Fibroblast of the conjunctiva (primary cell): ENCODE measurements at places on chromosomes 6 and 20.

GRCh38 chr6:131419702-131420101 is 153.3 kb upstream of the ARG1 start:
- DNase-seq, result no peak

DNA sequence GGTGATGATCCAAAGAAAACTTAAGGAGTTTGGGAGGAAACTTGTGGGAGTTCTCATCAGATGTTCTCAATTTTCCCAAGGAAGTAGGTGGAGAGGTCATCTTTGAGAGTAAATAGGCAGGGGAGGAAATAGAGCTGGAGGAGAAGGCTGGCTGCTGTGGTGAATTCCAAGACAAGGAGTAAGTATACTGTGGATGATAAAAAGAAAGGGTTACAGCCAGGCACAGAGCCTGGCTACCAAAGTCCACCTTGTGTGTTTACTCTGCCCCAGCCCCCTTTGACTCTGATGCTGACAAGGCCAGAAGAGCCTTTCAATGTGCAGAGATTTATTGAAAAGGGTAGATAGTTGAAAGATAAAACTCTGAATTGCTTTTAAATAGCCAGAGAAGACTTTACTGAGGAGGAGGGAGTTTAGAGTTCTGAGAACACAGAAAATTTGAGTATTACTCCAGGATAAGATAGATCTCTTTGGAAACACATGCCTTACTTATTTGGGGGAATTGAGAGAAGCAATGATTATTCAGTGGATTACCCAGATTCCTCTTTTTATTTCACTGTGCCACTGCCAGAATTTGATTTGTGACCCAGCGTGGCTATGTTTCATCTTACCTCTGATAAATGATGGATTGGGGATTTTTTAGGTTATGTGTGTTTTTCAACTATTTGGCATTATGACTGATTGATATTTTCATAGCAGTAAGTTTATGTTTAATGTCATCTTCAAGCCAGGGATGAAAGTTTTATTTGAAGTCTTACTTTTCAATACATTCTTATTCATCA is 182.6 kb upstream of the JAG1 start:
- DNase-seq, result no peak

GRCh38 chr6:115133790-115134189 is 791.0 kb upstream of the HS3ST5 start:
- peak; percentile 0 for DNase-seq

DNA sequence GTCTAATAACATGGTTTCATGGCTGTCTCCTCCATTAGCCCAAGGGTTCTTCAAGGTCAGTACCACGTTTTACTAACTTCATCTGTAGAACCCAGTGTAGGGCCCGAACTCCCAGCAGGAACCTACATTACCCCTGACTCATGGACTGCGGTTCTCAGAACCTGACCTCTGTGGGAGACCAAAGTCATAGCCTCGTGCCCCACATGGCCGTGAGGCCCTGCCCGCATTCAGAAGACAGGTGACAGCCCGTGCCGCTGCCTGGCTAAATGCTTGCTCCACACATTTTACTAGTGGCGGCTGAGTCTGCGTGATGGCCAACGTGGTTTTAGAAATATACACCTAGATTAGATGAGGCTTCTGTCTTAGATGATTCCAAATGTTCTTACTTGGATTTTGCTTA is 94.9 kb downstream of the CDH4 start:
- no peak for DNase-seq

DNA sequence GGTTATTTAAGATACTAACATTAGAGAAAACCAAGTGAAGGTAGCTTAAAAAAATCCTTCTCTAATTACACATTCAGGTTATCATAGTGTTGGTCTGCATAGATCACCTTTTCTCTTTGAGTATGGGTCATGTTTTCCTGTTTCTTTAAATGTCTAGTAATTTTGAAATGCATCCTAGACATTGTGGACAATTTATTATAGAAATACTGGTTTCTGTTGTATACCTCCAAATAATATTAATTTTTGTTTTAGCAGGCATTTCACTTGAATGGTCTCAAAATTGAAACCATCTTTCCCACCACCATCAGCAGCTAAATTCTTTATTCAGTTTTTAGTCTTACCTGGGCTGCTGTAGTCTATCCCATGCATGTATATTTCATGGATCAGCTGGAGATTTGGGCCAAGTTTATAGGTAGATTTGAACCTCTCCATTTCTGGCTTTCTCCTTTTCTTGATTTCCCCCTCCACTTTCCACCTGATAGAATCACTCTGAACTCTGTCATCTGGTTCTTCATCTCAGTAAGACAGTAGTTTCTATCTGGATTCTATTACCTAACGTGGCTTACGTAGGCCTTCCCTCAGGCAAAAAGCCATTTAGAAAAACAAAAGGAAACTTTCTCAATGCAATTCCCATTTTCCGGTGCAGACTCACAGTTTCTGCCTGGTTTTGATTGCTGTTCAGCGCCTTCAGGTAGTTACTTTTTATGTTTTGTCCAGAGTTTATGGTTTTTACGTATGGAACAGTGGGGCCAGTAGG is 52.3 kb downstream of the ZFAND3 start:
- DNase-seq, result no peak

DNA sequence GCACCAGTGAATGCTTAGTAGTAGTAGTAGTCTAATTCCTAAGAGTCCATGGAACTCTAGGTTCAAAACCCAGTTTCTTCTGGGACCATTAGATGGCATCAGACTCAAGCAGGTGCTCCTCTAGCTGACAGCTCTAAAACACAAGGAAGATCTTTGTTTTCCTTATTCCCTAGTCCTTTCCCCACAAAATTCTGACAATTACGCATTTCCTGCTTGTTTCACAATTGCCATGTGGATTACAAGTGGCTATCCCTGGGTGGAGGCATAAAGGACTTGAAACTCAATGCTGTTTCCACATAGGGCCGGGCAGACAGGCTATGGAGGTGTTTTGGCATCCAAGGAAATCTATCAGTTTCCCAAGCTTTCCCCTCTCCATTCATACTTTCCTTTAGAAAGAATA is 9.2 kb upstream of the HLA-DOB start:
- DNase-seq, result peak; percentile 10

DNA sequence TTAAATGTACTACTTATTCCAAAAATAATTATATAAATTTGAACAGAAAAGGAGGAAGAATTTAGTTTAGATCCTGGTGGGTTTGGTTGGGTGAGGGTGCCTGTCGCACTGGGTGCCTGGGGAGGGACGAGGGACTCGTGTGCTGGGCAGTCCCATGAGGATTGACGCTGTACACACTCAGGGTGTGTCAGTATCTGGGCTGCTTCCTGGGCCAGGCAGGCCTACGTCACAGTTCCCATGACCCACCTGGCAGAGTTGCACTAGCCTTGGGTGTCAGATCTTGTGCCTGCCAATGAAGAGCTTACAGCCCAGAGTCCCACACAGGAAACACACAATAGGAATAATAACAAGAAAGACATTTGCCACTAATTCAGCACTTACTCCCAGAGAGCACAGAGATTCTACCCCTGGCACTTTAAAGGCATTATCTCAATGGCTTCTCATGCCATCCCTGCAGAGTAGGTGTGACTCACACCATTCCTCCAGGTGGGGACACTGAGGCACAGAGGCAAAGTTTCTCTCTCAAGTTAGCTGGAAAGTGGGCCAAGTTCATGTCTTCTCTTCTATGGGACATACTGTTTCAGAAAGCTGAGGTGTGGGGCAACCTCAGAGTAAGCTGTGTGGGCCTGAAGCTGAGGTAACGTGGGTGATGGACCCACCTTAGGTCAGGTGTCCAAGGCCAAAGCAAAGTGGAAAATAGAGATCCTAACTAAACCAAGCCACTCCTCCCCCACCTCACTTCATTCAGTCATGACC is 1.3 kb upstream of the SDCBP2 start:
- no peak for DNase-seq

- DNase-seq, result no peak
Measured at GRCh38 chr6:145699462-145699861, 35.9 kb downstream of the EPM2A start.

DNA sequence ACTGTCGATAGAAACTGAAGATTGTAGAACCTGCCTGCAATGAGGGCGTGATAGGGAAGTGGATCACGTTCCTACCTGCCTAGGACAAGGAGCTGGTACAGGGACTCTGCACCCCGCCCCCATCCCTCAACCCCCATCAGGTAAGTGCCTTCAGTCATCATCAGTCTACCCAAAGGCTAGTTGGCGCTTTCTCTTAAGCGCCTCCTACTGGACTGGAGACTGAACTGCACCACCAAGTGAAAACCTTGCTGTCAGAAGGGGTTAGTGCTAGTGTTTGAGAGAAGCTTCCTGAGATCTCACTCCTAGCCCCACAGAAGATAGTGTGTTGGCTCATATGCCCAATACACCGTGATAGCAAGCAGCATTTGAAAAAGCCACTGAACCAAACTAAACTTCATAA is 706.5 kb upstream of the MAN1A1 start:
- no peak for DNase-seq

GRCh38 chr20:32336918-32337347 is 21.2 kb upstream of the ASXL1 start:
- no peak for DNase-seq

GRCh38 chr6:30200551-30201281 is 12.5 kb downstream of the TRIM26 start:
- DNase-seq, result no peak

- DNase-seq, result no peak
Measured at GRCh38 chr20:52779125-52779524, 193.0 kb upstream of the TSHZ2 start.

GRCh38 chr6:151128763-151129370 is 110.9 kb upstream of the AKAP12 start:
- DNase-seq, result no peak

GRCh38 chr6:109767961-109768360 is 76.9 kb downstream of the FIG4 start:
- DNase-seq, result no peak

DNA sequence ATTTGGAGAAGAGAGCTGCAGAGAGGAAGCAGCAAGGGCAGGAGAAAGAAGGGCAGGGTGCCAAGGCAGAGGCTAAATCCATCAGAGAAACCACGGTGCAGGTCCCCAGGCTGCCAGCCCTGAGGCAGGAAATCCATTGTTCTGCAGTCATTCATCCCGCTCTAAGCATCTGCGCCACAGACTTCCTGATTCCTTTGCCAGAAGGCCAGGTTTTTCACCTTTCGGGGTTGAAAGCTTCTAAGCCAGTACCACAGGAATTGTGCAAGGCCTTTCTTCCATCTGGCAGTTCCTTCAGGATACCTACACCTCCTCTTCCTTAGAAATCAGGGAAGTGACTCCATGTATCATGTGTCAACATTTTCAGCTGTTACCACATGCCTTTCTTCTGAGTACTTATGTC is 45.6 kb downstream of the ADGRF5 start:
- no peak for DNase-seq

DNA sequence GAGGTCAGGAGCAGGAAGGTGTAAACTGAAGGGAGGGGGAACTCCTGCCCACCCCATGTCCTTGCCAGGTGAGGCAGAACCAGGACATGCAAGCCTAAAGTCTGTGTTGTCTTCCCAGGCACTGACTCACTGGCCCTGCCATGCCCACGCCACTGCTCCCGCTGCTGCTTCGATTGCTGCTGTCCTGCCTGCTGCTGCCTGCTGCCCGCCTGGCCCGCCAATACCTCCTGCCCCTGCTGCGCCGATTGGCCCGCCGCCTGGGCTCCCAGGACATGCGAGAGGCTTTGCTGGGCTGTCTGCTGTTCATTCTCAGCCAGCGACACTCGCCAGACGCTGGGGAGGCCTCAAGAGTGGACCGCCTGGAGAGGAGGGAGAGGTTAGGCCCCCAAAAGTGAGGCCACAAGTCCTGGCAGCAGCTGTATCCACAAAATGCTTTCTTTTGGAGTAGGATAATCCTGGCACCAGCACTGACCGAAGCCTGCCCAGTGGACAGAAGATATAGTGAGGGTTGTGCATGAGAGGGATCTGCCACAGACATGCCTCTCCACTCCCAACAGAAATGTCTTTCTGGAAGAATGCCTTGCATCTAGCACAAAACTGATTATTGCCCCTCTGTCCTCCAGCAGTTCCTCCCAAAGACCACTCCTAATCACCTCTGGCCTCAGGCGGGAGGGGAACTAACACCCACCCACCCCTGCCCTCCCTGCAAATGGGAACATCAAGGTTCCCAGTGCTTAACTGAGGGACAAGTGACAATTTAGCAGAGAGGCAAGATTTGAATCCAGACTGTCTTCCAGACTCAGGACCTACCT is 812 bp downstream of the MYMX start:
- DNase-seq, result no peak

DNA sequence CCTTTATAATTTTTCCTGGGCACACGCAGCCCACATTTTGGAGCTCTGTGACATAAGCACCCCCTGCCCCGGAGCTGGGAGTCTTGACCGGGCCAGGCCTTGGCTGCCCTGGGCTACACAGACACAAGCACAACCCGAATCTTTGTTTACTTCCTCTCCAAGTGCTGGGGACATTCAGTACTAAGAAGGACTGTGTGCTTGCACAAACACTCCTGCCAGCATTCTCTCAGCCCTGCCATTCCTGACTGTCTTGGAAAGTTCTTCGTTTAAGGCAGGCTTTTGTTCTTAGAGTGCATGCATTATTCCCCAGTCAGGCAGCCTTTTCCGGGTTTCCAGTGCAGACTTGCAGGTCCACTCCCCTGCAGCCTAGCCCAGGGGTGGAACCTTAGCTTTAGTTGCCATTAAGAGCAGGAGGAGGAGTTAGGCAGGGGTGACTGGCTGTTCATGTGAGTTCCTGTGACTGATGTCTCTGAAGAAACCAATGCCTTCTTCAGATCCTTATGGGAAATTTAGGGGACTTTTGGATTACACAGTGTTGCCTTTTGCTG is 28.6 kb downstream of the FOXO3 start:
- peak; percentile 60 for DNase-seq

DNA sequence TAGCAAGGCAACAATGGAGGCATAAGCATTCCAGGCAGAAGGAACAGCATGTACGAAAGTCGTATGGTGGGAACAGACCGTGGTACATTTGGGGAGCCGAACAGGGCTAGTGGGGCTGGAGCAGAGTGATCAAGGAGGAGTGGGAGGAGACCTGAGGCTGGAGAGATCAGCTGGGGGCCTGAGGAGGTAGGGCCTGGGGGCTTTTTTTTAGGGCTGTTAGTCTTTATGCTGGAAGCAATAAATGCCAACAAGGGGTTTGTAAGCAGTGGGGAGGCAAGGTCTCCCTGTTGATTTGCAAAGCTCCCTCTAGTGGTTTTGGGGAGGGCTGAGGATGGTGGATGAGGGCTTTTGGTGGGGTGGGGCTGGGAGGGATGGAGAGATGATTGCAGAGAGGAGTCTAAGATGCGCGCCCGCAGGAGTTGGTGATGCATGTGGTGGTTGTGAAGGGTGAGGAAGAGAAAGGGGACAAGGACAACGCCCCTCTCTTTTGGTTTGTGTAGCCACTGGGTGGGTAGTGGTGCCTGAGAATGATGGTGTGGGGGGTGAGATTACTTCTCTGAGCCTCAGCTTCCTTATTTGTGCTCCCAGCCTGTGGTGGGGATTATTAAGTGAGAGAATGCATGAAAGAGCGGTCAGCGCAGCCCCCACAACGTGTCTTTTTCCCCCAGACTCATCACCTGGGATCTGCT is 74.1 kb upstream of the TOX2 start:
- DNase-seq, result no peak

DNA sequence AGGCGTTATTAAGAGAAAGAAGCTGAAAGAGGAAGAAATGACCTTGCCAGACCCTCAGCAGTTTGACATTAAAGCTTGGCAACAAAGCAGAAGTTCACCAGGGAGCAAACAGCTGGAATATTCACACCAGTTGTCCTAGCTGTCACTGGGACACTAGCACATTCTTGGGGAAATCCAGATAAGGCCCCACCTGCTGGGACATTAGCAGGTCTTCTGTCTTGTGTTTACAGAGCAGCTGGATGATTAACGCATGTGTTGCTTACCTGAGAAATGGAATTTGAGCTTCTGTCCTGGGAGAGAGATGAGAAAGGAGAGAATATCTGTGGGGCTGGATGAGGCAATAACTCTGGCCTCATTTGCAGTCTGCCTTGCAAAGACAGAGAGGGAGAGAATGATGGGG is 137.6 kb upstream of the RIN2 start:
- no peak for DNase-seq
